ENCODE measurements at places on chromosomes 3 and 15.

DNA sequence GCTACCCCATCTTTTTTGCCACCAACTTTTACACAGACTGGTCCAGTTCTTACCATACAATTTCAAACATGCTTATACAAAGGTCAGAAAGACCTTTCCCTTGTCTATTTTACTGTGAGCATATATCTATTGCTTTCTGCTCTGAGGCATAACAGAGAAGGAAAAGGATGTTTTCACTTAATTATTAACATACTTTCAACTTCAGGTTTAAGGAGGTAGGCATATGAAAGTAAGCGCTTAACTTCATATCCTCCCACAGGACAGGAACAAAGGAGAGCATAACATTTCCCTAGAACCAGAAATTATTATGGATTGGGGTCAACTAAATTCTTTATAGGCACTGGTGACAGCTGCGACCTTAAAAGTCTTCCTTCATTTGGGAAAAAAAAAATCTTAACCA lies 1.1 kb downstream of the MYEF2 start:
- no peak for DNase-seq

DNA sequence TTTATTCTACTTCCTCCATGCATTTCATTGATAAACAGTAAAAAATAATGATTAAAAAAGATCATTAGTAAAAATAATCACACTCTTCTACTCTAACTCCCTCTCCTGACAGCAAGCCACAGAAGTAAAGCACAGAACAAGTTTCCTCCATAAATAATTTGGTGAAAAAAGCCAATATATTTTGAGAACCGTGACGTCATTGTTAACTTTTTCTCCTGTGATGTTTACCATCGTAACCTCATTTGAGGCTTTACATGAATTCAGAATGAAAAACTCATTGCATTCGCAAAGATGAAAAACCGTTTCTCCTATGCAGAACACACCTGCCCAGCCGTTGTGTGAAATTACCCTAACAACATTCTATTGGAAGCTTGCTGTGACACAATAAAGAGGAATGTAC lies 120.7 kb downstream of the NSUN3 start:
- DNase-seq, result no peak

GRCh38 chr15:45548753-45549520 lies 26.4 kb upstream of the SLC30A4 start:
- DNase-seq, result no peak

DNA sequence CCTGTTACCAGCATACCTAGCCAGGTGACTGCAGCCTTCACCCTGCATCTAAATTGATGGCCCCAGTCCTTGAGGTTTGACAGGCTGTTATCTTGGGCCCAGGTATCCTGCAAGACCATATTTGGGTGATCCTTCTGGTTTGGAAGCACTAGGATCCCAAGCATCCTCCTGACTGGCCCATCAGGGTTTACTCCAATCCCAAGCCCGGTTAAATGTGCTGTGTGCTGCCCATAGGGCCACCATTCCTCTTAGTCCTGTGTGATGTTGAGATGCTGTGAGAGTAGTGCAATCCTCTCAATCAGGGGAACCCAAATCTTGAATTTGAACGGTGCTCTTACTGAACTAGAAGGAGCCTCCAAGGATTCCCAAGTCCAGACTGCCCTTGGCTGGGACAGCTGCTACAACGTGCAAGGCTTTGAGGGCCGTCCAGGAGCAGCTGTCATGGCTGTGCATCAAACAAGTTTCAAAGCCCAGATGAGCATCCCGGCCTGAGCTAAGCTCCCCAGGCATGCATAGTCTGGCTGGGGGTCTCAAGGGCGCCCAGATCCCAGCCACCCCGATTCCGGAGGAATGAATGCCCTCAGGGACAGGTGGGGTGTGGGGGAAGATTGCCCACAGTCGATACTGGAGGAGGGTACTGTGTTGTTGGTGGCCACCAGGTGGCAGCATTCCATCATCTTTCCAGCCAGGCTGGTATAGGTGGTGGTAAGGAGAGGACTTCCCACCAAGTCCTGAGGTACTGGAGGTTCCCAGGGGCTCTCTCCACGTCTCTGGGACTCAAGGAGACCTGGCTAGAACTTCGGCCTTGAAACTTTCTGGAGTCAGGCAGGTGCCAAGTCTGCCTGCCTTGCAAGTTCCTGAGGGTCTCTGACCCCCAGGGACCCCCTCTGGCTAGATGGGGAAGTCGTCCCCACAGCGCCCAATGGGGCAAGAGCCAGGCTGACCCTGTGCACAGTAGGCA lies 32.6 kb downstream of the RBM5 start:
- DNase-seq, result peak; percentile 68

GRCh38 chr3:123067689-123068600 lies 1.1 kb downstream of the PDIA5 start:
- DNase-seq, result no peak

DNA sequence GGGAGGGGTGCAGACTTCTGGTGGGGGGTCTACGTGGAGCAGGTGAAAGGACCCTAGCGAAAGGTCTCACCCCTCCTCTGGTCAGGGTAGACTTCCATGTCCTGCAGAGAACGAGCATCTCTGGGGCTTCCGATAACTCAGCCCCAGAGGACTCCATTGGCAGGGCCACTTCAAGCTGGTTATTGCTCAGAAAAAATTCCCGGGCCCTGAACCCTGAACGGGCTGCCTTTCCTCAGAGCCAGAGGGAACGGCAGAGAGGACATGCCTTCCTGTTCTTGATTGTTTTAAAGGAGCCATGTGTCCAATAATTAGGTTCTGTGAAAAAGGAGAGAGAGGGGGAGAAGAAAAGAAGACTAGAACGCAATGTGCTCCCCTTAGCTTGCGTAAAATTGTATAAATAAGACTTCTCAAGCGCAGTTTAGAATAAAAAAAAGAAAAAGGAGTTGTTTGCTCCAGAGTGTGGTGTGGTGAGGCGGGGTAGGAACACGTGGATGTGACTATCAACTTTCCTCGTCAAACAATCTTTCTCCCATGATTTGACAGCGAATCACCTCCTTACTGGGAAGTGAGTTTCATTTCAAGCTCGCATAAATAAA lies 193.4 kb upstream of the UBE2E1 start:
- DNase-seq, result no peak
